ENCODE measurements at places on chromosomes 5 and 9.

DNA sequence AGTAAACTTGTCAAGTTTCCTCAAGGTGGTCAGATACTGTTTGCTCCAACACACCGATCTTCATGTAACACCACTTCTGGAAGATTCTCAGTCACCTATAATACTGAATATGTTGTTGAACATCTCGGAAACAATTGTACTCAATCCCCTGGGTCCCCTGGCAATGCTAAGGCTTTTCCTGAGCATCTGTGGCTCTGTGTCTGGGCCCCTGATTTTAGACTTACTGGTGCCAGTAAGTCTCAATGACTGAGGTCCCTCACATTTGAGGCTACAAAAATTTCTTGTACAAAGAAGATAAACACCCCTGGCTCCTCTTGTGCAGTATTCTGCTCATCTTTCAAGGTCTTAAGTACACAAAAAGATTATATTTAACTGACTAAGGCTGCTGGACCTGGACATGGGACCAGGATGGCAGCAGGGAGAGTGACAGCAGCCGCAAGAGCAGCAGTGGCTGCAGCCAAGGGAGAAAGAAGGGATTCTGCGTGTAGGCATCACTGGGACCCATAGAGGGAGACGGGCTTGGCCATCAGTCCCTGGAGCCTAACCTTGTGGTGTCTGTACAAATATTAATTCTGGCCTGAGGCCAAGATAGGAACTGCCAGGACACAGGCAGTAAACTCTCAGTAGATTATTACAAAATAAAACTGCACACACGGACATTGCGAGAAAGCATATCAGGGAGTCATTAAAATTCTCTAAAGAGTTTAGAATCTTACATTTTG is 49.0 kb upstream of the TNPO1 start:
- peak; percentile 73 for DNase-seq

GRCh38 chr5:421287-421880 is 21.6 kb upstream of the EXOC3 start:
- DNase-seq: no peak

DNA sequence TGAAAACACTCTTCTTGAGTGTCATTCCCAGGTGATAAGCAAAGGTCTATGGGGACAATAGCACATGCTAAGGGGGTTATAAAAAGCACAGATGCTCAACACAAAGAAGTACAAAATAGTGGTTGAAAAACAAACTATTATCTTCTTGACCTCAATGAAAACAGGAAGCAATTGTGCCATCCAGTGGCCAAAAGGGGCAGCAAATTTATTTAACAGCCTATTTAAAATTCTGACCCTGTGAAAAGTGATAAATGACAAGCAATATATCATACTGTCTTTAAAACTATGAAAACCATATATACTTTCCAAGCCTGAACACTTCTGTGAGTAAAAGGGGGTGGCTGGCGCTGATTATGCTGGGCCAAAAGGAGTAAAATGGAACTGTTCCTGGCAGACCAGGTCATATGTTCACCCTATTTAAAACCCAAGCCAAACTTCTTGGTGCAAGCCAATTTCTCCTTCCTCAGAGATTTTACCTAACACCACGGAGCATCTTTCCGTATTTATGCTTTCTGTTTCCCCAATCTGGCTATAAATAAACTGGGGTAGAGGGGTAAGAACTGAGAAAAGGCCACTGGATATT is 29.7 kb downstream of the TEX10 start:
- DNase-seq: no peak

DNA sequence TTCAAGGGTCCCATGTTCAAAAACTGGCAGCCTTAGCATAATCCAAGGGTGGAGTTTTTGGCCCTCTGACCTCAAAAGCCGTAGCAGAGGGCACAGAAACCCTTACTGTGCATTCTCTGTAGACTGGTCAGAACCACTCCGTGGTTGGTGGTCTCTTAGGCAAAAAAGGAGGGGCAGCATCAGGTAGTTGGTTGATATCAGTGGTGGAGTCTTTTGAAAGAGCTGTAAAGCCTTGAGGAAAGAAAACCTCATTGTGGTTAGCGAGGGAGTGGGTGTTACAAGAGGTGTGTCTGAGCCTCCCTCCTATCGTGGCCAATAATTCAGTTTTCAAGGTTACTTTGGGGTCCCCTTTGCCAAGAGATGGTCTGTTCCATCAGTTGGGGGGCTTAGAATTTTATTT is 40.9 kb downstream of the ARHGEF28 start:
- DNase-seq: no peak

GRCh38 chr9:100938507-100938906 is 90.0 kb upstream of the PLPPR1 start:
- no peak for DNase-seq

DNA sequence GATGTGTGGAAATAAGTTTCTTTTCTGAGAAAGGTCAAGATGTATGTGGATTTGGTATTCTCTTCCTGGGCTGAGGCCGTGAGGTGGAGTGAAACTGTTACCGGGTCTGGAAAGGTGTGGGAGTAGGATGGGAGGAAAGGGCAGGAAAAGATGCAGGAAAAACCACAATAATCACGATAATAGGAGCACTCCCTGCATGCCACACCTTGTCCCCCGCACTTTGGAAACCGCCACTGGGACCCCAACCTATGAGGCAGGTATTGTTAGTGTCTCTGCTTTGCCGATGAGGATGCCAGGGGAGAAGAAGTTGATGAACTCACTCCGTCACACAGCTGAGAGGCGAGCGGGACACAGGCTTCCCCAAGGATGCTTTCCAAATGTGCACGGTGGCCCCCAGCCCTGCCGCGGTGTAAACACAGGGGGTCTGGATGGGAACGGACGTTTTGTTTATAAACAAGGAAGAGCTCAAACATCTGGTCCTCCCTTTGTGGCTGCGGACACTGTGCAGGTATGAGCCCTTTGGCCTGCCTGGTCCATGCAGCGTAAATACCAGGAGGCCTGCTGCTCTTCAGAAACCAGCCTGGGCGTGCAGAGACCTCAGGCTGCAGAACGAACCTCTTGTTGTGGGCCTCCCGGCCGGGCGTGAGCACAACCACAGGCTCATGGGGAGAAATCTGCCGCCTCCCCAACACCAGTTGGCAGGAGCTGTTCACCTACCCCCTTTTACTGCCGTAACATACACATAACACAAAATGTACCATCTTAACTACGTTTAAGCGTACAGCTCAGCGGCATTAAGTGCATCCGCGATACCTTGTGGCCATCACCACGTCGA is 126.7 kb downstream of the COL23A1 start:
- DNase-seq: no peak

- no peak for DNase-seq
These were observed 19.1 kb downstream of the TLN1 start for GRCh38 chr9:35712762-35713400.

DNA sequence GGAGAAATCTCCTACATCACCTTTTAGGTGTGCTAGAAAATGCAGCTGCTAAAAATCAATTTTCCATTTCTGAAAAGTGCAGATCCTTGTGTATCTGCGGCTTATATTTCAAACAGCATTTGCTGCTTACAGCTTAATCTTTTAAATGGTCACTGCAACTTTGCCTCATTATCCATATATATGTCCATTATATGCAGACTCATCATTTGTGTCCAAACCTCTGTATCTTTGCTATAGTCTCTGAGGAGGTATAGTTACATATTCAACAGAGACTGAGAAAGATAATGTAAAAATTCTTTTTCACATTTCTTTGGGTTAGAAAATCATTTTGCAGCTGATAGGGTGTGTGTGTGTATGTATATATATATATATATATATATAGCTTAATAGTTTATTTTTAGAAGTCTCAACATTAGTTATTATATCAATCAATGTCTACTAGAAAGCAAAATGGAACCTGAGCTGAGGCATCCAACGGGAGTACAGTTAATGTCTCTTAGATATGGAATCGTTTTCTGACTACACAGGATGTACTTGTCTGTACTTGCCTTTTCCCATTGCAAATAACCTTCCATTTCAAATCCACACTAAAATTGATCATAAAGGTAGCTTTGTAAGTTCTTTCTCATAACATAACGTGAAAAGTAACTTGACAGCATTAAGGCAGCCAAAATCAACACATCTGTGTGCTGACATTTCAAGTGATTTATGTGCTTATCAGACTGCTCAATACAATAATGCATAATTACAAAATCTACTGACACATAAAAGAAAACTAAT is 267.0 kb upstream of the HAPLN1 start:
- DNase-seq: no peak

GRCh38 chr9:97563458-97564135 is 62.1 kb downstream of the TMOD1 start:
- no peak for DNase-seq

DNA sequence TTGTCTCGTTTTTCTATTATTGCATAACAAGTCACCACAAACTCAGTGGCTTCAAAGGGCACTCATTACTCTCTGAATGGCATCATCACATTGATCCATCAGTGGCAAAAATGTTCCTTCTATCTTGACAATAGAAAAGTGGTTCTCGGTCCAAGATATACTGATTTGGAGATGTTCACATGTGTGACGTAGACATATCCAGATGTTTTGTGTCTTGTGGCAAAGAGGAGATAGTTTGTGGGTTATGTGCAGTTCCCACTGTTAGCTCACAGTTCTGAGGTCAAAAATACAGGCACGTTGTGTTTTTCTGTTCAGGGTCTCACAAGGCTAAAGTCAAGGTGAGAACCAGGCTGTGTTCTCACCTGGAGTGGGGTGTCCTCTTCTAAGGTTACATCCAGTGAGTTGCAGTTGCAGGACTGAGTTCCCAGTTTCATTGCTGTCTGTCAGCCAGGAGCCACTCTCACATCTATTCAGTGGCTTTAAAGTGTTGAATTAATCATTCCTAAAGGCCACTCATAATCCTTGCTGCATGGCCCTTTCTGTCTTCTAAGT is 55.3 kb downstream of the GAS1 start:
- no peak for DNase-seq

DNA sequence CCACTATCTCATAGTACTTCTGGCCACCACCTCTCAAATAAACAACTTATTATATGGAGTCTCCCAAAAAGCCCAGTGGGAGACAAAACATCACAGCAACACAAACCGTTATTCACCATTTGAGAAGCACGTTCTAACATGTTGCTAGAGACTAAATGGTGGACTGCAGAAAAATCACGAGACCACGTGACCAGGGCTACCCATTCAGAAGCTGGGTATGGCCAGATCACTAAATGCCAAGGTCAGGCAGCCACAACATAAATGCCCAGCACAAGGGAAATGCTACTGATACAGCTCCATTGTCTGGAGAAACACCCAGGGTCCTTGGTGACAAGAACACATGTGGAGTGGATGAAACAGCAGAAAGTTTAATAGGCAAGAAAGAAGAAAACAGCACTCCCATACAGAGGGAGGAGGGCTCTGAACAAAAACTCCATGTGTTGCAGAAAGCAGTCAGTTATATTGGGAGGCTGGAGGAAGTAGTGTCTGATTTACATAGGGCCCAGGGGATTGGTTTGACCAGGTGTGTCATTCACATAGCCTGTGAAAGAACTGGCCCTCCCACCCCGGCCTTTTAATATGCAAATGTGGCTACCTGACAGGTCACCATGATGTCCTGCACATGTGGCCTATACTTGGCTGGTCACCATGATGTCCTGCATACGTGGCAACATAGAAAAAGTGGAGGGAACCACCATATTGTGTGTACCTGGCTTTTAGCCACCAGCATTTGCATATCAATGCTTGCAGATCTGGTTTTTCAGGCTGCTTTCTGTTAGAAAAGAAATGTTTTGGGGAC is 97.2 kb downstream of the TRIM36 start:
- DNase-seq: no peak

- no peak for DNase-seq
These were observed 270.5 kb downstream of the SMARCA2 start for GRCh38 chr9:2285416-2286332.

GRCh38 chr9:6764523-6764922 is 6.8 kb downstream of the KDM4C start:
- no peak for DNase-seq

DNA sequence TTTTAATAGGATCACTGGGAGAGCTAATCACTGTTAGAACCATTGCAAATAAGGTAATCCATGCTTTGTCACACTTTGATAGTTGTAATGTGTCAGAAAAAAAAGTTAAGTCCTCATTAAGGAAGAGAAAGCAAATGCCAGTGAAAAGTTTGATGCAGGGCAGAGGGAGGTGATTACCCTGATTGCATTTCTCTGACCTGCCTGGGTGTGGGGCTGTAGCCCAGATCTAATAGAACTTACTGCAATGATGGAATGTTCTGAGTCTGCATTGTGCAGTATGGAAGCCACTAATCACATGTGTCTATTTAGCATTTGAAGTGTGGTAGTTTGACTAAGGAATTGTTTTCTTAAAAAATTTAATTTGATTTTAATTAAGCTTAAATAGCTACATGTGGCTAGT is 202.7 kb downstream of the ATP10B start:
- no peak for DNase-seq

DNA sequence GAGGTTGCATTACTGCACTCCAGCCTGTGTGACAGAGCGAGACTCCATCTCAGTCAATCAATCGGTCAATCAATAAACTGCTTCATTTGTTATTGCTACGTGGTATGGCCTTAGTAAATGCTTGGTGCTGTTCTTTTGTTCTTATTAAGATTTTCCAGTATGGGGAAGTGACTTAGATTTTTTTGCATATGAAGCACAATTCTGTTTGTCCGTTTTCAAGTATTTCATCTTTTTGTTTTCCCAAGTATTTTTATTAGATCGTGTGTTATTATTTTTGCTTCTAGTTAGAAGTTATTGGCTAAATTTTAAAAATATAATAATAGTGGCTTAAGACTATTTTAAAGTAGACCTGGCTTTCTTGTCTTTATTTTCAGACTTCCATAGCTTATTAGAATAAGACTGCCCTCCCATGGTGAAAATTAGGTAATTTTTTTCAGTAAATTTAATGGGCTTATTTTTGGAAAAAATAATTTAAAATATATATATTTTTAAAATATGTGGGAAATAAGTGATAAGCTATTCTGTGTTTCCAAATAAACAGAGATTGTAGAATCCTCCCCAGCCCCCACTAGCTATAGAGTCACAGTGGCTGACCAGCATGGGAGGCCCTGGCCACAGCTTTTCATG is 14.7 kb upstream of the OMD start:
- peak; percentile 12 for DNase-seq

DNA sequence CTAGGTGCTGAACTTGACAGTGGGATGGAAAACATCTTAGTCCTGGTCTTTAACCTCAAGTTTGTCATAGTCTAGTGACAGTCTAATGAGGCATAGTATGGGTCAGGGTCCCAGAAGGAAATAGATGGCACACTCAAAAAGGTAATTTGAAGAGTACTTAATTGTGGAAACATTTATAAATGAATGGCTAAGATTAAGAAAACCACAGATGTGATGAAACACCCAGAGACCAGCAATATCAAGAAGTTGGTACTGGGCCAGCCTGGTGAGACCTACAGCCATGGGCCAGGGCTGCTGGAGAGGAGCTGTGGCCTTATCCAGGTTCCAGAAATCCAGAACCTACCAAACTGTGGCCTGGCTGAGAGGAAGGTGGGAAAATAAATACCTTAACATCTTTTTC is 93.5 kb upstream of the ATG10 start:
- DNase-seq: no peak

GRCh38 chr5:44387406-44387805 is 1.8 kb downstream of the FGF10 start:
- DNase-seq: no peak

GRCh38 chr9:13513286-13513685 is 233.8 kb upstream of the MPDZ start:
- DNase-seq: no peak

GRCh38 chr5:1226231-1226630 is 1.1 kb downstream of the SLC6A18 start:
- DNase-seq: no peak

- no peak for DNase-seq
These were observed at the start of gene SH3GL2 for GRCh38 chr9:17578911-17579793. Gene SH3GL2, plus strand, starts transcription at chr9:17579066.

GRCh38 chr5:154309805-154310204 is 119.3 kb downstream of the GALNT10 start:
- no peak for DNase-seq

- DNase-seq: no peak
These were observed 9.2 kb downstream of the ZBTB5 start for GRCh38 chr9:37455884-37456647.

Measured in T47D (cell line).